ENCODE measurements at places on chromosomes 3 and 15.

DNA sequence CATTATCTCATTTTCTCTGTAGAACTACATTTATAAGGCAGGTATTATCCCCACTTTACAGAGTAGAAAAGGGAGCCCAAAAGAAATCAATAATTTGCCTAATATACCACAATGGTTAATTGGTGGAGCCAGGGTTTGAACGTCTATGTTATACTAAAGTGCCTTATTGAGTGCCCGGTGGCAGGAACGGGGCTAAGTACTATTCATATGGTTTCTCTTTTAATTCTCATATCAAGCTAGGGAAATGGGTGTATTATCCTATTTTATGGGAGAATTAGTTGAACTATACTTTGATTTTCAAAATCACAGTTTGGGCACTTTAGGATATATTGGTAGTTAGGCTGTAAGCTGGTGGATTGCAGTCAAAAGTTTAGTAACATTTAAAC is 1.5 kb downstream of the CEP97 start:
- DNase-seq: no peak

DNA sequence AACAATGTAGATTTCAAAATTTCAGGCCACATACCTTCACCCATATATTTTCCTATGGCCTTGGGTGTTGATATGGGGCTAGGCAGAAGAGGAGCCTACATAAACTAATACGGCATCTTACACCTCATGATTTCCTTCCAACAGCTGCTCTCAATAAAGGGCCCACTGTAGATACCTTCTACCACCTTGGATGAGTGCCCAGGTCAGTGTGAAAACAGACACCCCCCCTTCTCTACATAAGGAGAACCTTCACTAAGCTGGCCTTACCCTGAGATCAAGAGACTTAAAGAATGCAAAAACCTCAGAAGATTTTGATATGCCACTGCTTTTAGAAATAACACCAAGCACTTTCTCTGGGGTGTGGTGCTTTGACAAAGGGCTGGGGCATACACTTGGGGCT is 42.7 kb downstream of the SH3BP5 start:
- DNase-seq: no peak

DNA sequence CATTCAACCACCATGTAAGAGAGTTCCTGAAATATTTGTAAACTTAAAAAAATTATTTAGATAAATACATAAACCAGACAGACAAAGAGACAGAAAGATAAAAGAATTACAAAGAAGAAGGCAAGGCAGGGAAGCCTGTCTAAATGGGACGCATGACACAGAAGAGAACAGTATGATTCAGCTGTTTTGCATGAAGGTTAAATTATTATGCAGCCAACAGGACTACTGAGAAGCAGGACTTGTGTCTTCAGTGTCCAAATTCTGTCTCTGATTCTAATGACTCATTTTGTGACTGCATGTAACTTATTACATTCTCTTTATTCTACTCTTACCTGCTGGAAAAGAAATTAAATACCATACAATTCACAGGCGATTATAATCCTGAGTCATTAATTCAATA is 340.4 kb upstream of the KCNMB2 start:
- no peak for DNase-seq

- DNase-seq: no peak
These were observed 353.2 kb upstream of the ATP11B start for GRCh38 chr3:182440101-182440500.

DNA sequence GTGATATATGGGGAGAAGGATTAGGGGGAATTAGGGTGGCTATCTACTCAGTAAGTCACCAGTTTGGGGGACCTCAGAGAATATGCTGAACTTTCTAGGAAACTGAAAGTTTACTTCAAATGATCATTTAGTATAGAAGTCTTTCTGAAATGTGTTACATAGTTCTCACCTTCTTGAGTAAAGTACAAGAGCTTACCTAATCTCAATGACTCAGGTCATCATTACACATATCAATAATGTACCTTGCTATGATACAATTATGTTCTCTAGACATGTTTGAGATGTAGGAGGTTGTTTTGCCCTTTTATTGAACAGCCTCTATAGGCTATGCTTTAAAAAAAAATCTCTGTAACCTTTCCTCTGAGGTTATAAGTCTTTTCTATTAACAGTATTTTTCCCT is 50.7 kb downstream of the TMEM41A start:
- no peak for DNase-seq

Data from stimulated activated CD4-positive, alpha-beta T cell treated with anti-CD3 and anti-CD28 coated beads, Interleukin-4, amount 100 ng/mL, for 48 hours (primary cell).